ENCODE measurements at places on chromosomes 7 and 10. TPM values are rescaled to one million over a fixed set of nuclear protein-coding genes. Genes with fewer than 3 reads are reported as not detected.

TRRAP gene
- total RNA-seq: 24.5 TPM

CYP3A7 gene
- total RNA-seq: not detected

SPDYE1 gene
- not detected for total RNA-seq

IDI1 gene
- 26.9 TPM for total RNA-seq

LOXL4 gene
- total RNA-seq: 20.7 TPM

CCDC172 gene
- total RNA-seq: not detected

NRG3 gene
- total RNA-seq: not detected

ZP3 gene
- 0.27 TPM for total RNA-seq

OR2A25 gene
- total RNA-seq: not detected

WAPL gene
- 55.1 TPM for total RNA-seq

PRPS1L1 gene
- total RNA-seq: not detected

MYO3A gene
- total RNA-seq: 0.67 TPM

PAPOLB gene
- total RNA-seq: 0.19 TPM

TYW1 gene
- total RNA-seq: 30.2 TPM

ZNF853 gene
- total RNA-seq: 19.7 TPM

AOAH gene
- 7.6 TPM for total RNA-seq

ZCCHC24 gene
- total RNA-seq: 60.5 TPM

PDGFA gene
- 162 TPM for total RNA-seq

DNA sequence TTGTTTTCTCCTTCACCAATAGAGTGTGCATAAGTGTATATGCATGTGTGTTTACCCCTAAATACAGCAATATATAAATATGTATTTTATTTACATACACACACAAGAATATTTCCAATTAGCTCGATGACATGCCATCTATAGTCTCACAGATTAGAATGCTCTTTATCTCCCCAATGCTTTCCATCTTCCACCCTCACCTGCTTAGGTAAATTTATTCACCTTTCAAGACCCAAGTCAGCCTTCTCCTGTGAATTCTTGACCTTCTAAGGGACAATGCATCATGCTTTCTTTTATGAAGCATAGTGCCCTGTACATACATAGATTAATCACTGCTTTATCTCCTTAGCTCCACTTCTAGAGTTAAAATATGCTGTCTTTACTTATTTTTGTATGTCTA is 49.7 kb downstream of the SEMA3A start:
- no peak overlapping the region for H3K4me3 ChIP-seq
- no peaks in the 10 kb centered on the region for H3K36me3 ChIP-seq
- no peak overlapping the region for H3K27ac ChIP-seq
- no peaks in the 10 kb centered on the region for H3K27me3 ChIP-seq
- ATAC-seq: no peak
- H3K4me1 ChIP-seq: peaks cover 8% of the 10 kb centered on the region

GRCh38 chr10:552679-553078 is 136.8 kb downstream of the DIP2C start:
- H3K27ac ChIP-seq: no peak overlapping the region
- no peaks in the 10 kb centered on the region for H3K27me3 ChIP-seq
- ATAC-seq: no peak

DNA sequence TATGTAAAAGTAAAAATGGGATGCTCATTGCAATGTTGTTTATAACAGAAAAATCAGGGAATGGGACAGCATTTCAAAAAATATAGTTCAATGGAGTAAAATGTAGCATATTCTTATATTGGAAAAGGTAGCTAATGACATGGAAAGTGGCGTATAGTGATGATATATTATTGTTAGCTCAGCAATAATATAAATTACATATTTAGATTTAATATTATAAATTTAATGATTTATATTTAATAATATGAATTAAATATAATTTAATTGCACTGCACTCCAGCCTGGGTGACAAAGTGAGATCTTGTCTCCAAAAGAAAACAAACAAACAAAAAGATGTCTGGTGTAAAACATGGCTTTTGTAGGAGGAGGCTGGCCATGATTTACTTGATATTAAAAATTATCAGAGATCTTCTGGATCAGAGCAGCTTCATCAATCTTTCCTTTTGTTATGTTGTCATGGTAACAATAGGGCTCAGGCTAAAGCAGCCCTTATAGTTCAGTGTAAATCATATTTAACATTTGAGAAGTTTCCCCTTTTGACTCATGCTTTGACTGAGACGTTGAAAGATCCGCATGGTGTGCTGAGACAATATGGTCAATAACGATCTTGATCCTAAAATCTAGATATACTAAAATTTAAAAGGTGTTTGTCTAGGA is 23.2 kb downstream of the OR6B1 start:
- no peaks in the 10 kb centered on the region for H3K4me1 ChIP-seq
- H3K36me3 ChIP-seq: no peaks in the 10 kb centered on the region
- H3K27ac ChIP-seq: no peak overlapping the region
- H3K4me3 ChIP-seq: no peak overlapping the region

DNA sequence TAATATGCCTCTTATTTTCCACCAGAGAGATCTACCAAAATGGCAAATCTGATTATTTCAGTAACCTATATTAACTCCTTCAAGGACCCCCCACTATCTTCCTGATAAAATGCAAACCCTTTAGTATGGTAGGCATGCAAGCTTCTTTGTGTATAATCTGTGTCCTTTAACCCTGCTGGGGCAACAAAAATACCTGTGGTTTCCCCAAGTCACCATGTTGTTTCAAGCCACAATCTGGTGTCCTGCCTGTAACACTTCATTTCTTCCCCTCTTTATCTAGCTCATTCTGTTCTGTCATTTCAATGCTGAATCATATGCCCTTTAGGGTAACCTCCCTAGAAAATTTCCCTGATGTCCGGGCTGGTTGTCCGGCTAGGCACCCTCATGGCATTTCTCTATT is 5.3 kb downstream of the CALCR start:
- ATAC-seq: no peak
- H3K4me3 ChIP-seq: no peak overlapping the region
- no peak overlapping the region for H3K27ac ChIP-seq

DNA sequence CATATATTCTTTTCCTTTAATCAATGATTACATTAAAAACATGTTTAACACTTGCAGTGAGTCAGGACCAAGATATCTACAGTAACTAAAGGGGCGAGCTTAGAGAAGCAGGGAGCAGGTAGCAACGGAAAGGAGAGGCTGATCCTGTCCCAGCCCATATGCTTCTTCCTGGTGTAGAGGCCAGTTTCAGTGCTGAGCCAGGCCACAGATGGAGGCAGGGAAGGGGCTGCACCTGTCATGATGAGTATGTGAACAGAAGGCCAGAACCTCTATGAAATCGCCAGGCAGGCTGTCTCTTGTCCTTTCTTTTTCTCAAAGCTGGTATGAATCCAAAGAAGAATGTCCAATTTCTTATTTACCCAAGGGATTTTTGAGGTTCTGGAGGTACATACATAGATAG is 16.3 kb downstream of the REEP3 start:
- H3K4me3 ChIP-seq: no peak overlapping the region
- no peaks in the 10 kb centered on the region for H3K36me3 ChIP-seq
- H3K27ac ChIP-seq: no peak overlapping the region
- no peak for ATAC-seq
- no peaks in the 10 kb centered on the region for H3K27me3 ChIP-seq

DNA sequence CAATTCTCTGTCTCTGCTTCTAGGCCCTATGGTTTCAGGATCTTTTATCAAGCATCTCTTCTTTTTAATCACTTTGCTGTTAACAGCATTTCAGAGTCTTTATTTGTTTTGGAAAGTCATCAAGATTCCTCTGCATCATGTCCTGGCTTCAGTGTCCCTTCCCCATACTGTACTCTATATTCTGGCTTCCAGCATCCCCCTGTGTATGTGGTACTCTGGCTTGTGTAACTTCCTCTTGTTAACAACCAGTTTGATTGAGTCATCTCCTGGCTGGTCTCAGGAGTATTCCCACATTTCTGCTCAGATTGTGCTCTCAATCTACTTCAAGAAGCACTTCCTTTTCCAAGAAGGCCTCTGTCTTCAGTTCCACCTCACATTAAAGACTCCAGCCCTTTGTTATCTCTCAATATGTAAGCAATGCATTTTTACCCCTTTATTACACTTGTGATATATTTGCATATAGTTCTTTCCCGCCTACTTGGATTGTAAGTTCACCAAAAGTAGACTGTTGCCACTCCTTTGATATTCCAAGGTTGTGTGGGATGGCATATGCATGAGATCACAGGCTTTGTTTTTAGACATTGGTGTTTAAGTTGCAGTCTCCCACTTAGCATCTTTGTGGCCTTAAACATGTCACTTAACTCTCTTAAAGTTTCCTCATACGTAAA is 15.1 kb upstream of the ATE1 start:
- peak; percentile 76 for ATAC-seq
- H3K27me3 ChIP-seq: no peaks in the 10 kb centered on the region
- no peak overlapping the region for H3K4me3 ChIP-seq
- peaks cover 13% of the 10 kb centered on the region for H3K4me1 ChIP-seq
- no peaks in the 10 kb centered on the region for H3K36me3 ChIP-seq

GRCh38 chr7:25926451-25926850 is 225.5 kb upstream of the NFE2L3 start:
- H3K27me3 ChIP-seq: peaks cover 32% of the 10 kb centered on the region
- no peak overlapping the region for H3K4me3 ChIP-seq
- H3K36me3 ChIP-seq: no peaks in the 10 kb centered on the region

- H3K27me3 ChIP-seq: peaks cover 5% of the 10 kb centered on the region
- H3K4me1 ChIP-seq: no peaks in the 10 kb centered on the region
- H3K4me3 ChIP-seq: no peak overlapping the region
These were observed 17.2 kb downstream of the PILRA start for GRCh38 chr7:100390286-100391009.

DNA sequence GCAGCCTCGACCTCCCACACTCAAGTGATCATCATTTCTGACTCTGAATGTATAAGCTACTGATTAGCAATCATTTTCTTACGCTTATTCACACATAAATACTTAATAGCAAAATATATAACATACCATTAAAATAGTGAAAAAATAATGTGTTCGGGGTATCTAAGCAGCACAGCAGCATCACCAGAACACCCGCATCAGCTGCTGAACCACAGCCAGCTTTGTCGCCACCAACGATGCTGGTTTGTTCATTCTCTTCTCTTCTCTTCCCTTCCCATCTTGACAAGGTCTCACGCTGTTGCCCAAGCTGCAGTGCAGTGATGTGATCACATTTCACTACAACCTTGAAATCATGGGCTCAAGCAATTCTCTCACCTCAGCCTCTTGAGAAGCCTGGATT is 425.1 kb upstream of the LRGUK start:
- no peaks in the 10 kb centered on the region for H3K27me3 ChIP-seq
- no peak overlapping the region for H3K27ac ChIP-seq
- no peak overlapping the region for H3K4me3 ChIP-seq
- no peaks in the 10 kb centered on the region for H3K36me3 ChIP-seq
- ATAC-seq: no peak

- no peak for ATAC-seq
- peaks cover 2% of the 10 kb centered on the region for H3K4me1 ChIP-seq
- H3K36me3 ChIP-seq: no peaks in the 10 kb centered on the region
- no peak overlapping the region for H3K27ac ChIP-seq
These were observed 70.0 kb upstream of the PHYHIPL start for GRCh38 chr10:59106441-59106840.

DNA sequence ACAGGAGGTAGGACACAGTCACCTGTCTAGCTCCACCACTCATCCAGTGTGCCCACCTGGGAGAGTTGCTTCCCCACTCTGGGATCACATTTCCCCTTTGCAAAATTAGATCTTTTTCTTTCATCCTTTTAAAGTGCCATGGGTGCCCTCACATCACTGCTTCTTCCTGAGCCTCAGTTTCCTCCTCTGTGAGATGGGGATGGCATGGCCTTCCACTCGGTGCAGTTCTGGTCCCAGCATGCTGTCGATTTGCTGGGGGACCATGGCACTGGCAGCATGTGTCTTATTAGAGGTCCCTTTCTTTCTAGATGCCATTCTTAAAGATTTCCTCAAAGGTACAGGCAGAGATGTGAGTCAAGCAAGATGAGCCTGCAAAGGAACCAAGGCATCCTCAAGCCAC is 158.3 kb upstream of the ZMIZ1 start:
- no peak for ATAC-seq
- no peak overlapping the region for H3K4me3 ChIP-seq
- no peak overlapping the region for H3K27ac ChIP-seq
- H3K27me3 ChIP-seq: no peaks in the 10 kb centered on the region
- H3K36me3 ChIP-seq: no peaks in the 10 kb centered on the region
- H3K4me1 ChIP-seq: no peaks in the 10 kb centered on the region

DNA sequence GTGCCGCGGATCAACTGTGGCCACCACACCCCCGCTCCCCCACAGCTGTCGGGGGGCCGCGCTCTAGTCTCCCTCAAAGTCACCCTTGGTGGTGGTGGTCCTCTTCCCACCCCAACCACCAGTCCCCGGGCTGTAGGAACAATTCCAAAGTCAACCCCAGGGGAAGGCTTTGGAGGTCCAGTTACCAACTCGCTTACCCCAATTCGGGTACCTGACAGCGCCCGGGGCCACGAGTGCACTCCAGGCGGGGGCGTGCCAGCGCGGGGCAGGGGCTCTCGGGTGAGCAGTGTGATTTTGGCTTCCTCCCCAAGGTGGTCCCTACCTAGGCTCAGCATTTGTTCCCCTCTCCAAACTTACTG is 584 bp upstream of the ZMIZ1 start:
- peak overlapping the region; percentile 99 for H3K27ac ChIP-seq
- no peak for ATAC-seq
- no peaks in the 10 kb centered on the region for H3K36me3 ChIP-seq
- H3K27me3 ChIP-seq: no peaks in the 10 kb centered on the region
- H3K4me3 ChIP-seq: peak overlapping the region; percentile 77

DNA sequence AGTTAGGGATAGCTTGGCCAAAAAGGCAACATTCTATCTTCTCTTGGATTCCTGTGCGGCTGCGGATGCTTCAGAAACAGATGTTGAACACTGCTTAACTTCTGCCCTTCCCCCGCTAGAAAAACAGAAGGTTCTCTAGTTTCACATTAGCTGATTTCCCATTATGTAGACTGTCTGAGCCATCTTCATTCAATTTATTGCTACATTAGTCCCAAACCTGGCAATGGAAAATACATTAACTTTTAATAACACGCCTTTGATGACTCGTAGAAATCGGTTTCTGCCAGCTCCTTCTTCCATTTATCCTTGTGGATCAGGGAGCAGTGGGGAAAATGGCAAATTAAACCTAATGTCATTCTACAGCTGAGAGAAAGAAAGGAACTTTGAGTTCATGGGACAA is 119.9 kb downstream of the SLC16A9 start:
- H3K27ac ChIP-seq: no peak overlapping the region
- no peak overlapping the region for H3K4me3 ChIP-seq
- H3K4me1 ChIP-seq: no peaks in the 10 kb centered on the region
- ATAC-seq: no peak
- no peaks in the 10 kb centered on the region for H3K36me3 ChIP-seq
- H3K27me3 ChIP-seq: no peaks in the 10 kb centered on the region

GRCh38 chr7:129769400-129769774 is 157.9 kb downstream of the NRF1 start:
- peaks cover 18% of the 10 kb centered on the region for H3K27me3 ChIP-seq
- ATAC-seq: no peak
- H3K4me3 ChIP-seq: no peak overlapping the region
- H3K36me3 ChIP-seq: no peaks in the 10 kb centered on the region
- no peaks in the 10 kb centered on the region for H3K4me1 ChIP-seq
- no peak overlapping the region for H3K27ac ChIP-seq

DNA sequence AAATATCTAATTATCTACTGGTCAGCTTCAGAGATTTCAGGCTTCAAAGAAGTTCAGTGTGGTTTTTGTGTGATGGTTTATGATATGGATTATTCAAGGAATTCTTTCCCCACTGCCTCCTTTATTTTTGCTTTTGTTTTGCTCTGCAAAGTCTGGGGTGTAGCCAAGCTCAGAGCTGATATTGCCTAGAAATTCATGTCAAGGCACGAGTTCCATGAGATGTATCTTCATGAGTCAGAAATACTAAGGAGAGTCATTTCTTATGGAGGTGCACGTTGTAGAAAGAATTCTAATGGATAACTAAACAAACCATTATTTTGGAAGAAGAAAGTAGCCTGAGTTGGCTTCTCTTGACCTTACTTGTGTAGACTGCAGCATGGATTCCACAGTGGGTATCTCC is 37.4 kb downstream of the VIM start:
- H3K4me1 ChIP-seq: no peaks in the 10 kb centered on the region
- peaks cover 13% of the 10 kb centered on the region for H3K27me3 ChIP-seq

Data from gastroesophageal sphincter (tissue), 4 donors.